ENCODE measurements at places on chromosomes 4 and X.

GRCh38 chr4:61445374-61446063, 245.4 kb downstream of the ADGRL3 start:
- no peak for DNase-seq

DNA sequence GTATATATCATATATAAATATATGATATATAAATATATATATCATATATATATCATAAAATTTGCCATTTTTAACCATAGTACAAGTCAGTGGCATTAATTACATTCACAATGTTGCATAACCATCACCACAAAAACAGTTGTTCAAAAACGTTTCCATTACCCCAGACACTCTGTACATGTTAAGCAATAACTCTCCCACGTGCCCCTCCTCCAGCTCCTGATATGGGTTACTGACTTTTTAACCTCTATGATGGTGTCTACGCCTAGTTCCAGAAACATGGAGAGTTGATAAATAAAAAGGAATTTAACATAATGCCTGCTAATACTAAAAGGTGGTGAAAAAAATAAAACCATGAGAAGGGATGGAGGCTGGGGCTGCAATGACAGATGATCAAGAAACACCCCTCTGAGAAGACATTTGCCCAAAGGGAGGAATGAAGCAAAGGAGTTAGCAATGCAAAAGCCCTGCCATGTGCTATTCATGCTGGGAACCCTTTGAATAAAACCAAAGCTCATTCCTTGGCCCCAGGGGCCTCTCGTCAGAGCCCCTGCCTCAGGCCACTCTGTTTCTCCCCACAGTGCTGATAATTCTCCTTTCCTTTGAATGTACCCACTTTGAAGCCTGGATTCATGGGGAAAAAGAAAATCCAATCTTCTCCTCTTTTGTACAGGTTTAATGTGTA, 144.3 kb downstream of the NWD2 start:
- no peak for DNase-seq

GRCh38 chr4:127370604-127371003, 262.2 kb upstream of the INTU start:
- DNase-seq: no peak

DNA sequence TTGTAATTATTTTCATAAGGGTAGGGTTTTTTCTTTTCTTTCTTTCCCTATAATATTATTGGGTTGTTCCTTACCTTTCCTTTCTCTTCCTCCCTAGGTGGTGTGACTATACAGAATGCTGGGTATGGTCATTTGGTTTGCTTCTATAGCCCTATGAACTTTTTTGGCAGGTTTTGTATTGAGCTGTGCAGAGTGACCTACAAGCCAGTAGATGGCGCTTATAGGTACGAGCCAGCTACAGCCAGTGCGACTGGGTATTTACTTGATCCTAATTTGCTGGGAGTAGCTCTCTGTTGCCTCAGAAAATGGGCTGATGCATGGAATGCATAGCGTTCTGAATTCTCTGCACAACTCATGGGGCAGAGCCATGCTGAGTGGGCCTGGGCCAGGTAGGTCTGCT, 423.3 kb downstream of the MAGEE1 start:
- DNase-seq: no peak

DNA sequence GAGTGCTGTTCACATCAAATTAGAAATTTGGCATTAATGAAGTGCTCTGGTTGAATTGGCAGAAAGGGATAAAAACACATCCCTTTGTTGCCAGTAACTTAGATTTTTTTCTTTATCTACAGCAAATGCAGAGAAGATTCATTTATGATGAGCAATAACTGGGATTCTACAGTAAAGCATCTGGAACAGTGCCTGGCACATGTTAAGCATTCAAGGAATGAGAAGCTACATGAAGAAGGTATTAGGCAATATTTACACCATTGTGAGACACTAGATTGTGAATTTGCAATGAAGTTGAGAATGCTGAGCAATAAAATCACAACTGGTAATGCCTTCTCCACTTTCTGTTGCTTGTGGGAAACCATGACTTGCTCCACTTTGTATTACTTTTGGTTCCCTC, 33.5 kb downstream of the PCDH19 start:
- DNase-seq: no peak

DNA sequence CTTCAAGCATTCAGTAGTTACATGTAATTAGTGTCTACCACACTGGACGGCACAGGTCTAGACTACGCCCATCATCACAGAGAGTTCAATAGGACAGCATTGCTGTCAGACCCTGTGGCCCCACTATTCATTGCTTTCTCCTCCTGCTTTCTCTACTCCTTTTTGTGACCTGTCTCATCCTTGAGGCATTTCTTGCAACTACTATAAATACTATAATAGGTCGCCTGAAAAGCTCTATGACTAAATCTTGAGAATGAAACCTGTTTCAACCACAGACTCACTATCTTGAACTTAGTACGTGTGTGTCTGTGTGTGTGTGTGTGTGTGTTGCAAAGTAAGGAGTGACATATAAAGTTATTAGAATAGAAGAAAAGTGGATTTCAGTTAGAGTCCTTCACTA, 252.9 kb upstream of the KLF3 start:
- DNase-seq: no peak

DNA sequence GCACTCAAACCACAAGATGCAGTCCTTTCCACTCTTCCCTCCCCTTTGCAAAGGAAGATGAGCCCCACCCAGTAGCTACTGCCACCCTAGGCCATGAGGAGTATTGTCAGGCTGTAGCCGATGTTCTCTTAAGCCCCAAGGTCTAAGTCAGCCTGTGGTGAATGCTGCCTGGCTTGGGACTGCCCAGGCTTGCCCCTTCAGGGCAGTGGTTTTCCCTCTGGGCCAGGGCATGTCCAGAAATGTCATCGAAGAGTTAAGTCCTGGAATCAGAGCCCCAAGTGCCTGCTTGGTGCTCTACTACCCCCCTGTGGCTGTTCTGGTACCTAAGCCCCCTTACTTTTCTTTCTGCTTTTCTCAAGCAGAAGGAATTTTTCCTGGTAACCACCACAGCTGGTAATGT, 11.8 kb upstream of the PGK1 start:
- DNase-seq: no peak

- DNase-seq: no peak
Observed at GRCh38 chr4:112775801-112776200, 138.9 kb downstream of the LARP7 start.

- no peak for DNase-seq
Observed at GRCh38 chrX:18291006-18291545, 63.4 kb downstream of the SCML2 start.
